KBM-7 (cell line): ENCODE measurements at places on chromosomes 12 and 14.
A peak's percentile ranks its signal among the peaks of the same experiment; 100 is the strongest.

DNA sequence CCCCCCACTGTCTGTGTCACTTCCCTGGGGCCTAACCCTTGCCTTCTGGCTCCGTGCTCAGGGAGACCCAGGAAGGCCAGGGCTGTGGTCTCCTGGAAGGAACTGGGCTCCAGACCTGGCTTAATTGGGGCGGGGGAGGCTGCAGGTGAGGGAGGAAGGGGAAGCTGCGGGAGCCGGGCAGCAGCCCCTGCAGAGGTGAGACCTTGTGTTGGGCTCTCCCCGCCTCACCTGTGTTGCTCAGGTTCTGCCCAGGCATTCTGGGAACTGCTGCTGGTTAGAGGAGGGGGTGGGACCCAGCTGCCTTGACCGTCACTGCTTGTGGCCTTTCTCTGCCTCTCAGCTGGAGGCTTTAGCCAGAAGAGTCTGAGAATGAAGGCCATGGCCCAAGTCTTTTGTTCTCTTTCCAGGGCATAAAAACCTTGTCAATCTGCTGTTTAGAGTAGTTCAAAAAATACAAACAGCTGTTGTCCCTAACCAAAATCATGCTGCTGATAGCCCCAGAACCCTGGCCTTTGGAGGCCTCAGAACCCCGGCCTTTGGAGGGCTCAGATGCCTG lies 247.6 kb downstream of the CHST11 start:
- no peak for DNase-seq

DNA sequence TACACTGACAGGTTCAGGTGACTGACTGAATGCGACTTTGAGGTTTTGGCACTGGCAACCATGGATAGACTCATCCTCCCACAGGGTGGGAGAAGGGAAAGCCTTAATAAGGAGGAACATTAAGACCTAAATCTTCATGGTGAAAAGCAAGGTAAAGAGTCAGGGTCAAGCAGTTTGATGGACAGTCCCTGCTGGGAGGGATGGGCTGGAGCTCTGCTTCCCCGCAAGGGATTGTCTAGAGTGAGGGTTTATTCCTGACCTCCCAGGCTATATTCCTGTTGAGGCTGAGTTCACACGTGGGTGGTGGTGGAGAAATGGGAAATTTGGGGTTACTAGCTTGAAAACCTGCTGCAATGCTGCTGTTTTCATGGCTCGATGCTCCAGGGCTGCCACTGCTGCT lies 9.4 kb upstream of the STAC3 start:
- no peak for DNase-seq

- peak; percentile 69 for DNase-seq
Measured at GRCh38 chr12:12376646-12377448, 20.0 kb downstream of the BORCS5 start.

DNA sequence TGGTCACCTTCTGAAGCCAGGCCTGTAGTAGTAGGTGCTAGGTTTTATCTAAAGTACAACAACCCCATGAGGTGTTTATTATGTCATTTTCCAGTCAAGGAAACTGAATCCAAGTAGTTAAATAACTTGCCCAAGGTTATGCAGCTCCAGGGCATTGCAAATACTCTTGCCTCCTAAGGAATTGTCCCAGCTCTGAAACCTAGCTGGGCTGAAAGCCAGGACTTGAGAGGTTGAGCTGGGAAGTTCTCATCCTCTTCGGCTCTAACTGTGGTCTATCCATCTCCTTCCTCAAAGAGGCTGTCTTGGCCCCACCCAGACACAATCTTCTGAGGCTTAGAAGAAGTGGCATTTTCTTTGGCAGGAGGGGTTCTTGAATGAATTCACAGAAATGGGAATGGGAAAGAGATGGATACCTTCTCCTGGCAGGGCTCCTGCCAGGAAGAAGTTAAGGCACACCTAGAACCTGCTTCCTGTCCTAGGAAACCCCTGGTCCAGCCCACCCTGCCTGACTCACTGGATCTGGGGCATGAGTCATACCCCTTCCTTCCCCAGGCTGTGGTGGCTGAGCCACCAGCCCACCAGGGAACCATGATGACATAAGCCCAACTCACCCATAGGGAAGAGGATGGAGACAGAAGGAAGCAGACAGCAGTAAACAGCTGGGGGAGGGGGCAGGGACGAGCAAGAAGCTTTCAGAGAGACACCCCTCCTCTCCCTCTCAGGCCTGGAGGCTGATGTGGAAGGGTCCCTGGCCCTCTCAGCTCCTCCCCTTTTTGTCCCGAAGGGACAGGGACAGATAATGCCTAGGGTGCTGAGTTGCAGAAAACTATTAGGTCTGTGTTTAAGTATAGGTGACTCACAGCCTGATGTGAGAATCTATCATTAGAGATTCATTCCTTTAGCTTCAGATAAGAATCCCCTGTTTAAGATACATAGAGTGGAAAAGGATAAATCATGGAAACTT lies 2.1 kb upstream of the PLEK2 start:
- peak; percentile 77 for DNase-seq

DNA sequence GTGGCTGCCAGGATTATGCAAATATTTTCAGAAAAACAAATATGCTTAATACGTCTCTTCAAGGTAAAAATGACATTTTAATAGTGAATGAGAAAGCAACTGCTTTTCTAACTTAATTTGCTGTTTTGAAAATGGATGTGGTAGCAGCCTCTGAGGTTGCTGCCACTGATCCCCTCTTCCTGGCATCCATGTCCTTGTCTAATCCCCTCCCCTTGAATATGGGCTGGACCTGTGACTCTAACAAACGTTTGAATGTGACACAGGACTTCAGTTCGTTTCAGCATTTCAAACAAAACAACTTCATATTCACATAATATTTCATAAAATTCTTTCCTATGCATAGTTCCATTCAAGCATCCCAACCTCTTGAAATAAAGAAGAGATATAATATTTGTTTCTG lies 64.2 kb upstream of the SLC38A2 start:
- DNase-seq: no peak

DNA sequence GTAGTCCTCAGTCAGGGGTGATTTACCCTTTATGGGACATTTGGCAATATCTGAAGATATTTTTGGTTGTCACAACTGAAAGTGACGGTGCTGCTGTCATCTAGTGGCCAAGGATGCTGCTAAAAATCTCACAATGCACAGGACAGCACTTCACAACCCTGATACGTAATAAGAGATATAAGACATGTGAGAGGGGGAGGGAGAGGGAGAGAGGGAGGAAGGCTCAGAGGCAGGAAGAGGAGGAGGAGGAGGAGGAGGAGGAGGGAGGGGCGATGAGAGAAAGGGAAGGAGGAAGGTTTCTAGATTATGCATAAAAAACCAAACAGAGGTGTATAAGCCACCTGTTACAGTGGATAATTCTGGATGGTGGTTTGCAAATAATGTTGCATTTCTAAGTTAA lies 14.3 kb downstream of the MYL2 start:
- DNase-seq: peak; percentile 60

- peak; percentile 20 for DNase-seq
Measured at GRCh38 chr12:77645966-77646598, 184.6 kb upstream of the NAV3 start.

- DNase-seq: peak; percentile 81
Measured at GRCh38 chr12:2691006-2691344, 103.8 kb upstream of the FKBP4 start.

- DNase-seq: no peak
Measured at GRCh38 chr14:75631453-75631831, 29.2 kb downstream of the ERG28 start.

GRCh38 chr14:105505101-105505500 lies 14.1 kb downstream of the TEDC1 start:
- DNase-seq: no peak

DNA sequence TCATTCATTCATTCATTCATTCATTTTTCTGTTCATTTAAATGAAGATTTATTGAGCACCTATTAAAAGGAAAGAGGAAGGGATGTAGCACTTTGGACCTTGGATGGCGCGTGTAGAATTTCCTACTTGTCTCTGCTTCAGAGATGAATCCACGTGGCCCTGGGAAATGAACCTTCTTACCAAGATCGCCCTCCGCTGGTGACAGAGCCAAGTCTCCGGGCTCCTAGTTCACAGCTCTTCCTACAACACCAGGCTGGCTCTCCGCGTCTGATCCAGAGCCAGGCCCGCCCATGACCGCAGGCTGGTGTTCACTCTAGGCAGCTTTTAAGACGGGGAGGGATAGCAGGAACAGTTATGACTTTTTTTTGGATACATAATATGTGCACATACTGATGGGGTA lies 70.9 kb upstream of the PIWIL1 start:
- DNase-seq: peak; percentile 2

DNA sequence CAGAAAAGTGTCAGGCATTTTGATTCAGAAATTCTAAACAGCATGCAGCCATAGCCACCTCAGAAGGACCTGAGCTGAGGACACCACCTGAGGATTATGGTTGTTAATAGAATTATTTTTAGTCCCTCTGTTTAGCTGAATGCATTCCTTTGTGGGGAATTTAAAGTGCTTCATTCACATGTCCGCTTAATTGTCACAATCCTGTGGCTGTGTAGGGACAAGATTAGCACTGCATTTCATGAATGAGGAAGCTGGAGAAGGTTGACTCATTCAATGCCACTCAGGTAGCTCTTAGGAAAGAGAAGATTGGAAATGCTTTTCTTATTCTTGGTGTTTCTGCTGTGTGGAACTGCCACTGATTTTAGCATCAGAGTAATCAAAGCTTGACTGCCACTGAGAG lies 42.0 kb upstream of the KRR1 start:
- DNase-seq: peak; percentile 58

- peak; percentile 50 for DNase-seq
Measured at GRCh38 chr14:22614240-22614799, 16.2 kb downstream of the ABHD4 start.

GRCh38 chr12:52009081-52009751 lies 2.5 kb downstream of the TAMALIN start:
- no peak for DNase-seq

GRCh38 chr12:11662369-11662768 lies 12.9 kb downstream of the ETV6 start:
- no peak for DNase-seq

DNA sequence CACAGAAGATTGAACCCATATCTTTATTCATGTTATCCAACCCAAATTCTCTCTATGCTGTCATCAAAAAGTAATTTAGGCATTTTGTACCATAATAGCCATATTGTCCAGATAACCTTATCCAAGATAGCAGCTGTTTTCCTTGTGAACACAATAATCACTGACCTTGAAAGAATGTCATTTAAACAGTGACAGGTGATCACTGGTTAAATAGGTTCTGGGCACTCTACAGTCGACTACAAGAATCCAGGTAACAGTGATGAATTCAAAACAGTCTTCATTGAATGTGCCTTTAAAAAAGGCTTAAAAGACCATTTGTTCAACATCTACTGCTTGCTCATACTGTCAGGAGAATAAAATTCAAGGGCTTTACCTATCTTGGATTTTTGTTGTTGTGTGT lies 4.6 kb upstream of the SPX start:
- no peak for DNase-seq

DNA sequence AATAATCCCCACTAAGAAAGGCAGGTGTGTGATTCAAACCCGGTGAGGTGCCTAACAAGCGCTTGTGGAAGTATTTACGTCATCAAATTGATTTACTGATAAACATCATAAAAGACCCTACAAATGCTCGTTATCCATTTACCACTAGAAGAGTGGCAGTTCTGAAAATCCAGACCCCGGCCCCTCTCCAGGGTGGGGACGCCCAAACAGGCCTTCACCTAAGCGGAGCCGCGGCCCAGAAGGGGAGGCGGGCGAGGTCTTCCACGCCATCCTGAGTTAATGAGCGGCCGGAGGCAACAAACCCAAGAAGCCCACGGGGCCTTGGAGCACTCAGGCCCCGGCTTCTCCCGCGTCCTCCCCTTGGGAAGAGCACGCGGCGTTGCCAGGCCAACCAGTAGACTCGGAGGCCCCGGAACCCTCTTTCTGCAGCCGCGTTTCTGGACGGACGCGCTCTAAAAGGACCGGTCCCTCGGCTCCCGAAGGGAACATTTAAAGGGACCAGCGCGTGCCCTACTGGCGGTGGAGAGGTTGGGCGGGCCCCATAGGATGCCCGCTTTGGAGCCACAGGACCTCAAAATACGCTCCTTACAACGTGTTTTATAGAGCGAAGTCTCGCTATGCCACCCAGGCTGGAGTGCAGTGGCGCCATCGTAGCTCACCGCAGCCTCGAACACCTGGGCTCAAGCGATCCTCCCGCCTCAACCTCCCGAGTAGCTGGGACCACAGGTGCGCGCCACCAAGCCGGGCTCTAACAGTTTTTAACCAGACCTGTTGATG lies 3.5 kb downstream of the PTPN21 start:
- no peak for DNase-seq

DNA sequence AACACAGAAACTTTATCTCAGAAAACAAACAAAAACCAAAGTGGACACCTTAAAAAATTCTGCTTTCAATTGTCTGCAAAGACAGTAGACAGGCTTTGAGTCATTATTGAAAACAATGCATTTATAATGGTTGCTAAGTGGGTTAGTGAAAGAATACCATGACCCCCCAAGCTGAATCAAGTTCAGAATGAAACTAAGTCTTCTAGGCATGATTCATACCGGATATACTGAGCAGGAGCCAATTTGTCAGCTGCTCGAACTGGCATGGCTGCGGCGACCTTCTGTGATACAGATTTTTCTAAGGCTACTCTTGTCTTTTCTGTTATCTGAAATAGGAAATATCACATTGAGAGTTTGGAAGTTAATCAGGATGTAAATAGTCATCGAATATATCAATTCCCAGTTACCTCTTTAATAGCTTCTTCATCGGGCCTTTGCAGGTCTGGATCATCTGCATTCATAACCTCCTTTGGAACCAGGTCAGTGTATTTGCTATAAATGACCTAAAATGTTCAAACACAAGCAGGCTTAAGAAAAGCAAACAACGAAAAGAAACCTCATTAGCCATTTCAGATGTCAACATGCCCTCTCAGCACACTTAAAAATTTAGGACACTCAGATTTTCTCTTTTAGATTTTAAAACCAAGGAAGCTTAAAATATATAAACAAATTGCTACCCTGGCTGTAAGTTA lies 22.3 kb downstream of the SNW1 start:
- no peak for DNase-seq

DNA sequence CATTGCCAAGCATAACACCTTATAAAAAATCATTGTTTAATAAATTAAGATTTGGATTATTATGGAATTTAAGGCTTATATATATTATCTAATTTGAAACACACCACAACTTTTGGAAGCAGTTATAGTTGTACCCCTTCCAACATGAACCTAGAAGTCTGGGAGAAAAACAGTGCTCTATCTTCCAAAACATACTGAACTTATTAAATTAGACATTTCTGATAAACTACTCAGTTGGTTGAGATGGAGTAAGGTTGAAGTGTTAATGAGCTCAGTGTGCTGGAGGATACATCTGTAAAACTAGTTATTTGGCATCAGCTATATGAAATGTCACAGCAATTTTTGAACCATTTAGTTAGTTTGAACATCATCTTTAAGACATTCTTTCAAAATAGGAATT lies 227.4 kb downstream of the ALX1 start:
- DNase-seq: no peak
